ENCODE measurements at places on chromosomes 7 and 10.

DNA sequence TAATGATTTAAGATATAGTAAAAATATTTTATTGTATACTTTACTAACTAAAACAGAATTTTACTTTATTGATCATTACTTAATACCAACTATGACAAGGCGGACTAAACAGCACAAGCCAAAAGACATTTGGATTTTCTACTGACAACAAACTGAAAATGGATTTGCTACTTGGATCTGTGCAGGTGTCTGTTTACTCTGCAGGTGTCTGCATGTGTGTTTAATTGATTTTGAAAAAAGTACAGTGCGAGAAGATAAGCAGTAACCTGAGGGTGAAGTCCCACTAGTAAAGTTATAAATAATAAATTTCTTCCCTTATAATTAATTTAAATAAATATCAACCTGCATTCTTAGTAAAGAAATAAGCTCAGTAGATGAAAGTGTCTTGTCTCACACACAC lies 696.8 kb upstream of the MBL2 start:
- no peak for DNase-seq

DNA sequence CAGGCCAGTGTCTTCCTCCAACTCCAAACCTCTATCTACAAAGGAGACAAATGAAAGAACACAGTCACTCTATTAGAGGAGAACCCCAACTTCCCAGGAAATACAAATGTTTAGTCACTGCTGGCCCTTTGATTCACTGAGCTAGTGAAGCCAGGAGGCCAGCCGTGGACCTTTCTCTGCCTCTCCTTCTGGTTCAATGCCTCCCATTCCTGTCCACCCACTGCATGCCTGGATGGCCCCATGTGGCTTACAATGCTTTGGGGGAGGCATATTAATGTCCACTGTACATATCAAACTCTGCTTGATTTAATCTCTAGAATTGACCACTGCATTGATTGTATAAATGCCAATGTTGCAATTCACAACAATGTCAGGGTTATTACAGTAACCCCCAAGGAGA lies 687.3 kb downstream of the KCNMA1 start:
- DNase-seq: no peak

DNA sequence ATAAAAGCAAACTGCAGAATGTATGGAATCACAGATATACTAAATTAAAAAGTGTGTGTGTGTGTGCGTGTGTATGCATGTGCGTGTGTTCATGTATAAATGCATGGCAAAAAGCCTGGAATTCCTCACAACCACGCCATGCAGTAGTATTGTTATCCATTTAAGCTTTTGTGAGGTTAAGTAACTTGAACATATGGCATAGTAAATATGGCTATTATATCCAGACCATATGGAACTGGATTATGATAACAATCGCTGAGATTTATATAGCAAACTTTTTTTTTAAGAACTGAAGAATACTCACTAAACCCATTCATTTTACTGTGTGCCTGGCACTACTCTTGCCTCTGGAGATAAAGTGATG lies 22.3 kb upstream of the NANOS1 start:
- DNase-seq: no peak

DNA sequence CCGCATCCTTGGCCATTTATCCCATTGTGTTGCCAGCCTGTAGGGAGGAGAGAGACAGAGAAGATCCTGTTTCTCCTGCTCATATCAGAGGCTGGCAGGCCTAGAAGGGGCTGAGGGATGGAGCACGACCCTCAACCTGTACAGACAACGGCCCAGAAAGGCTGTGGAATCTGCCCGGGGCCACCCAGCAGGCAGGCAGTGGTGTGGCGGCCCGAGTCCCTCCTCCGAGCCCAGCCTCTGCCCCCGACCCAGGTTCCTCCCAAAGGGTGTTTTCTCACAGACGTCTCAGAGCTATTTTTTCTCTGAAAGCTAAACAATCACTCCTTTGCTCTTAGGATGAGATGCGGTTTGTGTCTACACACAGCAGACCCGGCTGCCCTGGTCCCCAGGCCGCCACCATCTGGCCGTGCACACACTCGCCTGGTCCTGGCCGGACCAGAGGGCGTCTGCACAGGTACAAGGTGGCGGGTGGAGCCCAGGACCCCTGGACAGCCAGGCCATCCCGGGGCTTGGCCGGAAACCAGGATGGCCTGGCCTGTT lies 69.3 kb downstream of the FOXL3 start:
- no peak for DNase-seq

GRCh38 chr7:147485660-147486210 lies 1104.8 kb upstream of the C7orf33 start:
- DNase-seq: no peak

GRCh38 chr10:6755781-6756460 lies 175.8 kb upstream of the PRKCQ start:
- peak; percentile 56 for DNase-seq

DNA sequence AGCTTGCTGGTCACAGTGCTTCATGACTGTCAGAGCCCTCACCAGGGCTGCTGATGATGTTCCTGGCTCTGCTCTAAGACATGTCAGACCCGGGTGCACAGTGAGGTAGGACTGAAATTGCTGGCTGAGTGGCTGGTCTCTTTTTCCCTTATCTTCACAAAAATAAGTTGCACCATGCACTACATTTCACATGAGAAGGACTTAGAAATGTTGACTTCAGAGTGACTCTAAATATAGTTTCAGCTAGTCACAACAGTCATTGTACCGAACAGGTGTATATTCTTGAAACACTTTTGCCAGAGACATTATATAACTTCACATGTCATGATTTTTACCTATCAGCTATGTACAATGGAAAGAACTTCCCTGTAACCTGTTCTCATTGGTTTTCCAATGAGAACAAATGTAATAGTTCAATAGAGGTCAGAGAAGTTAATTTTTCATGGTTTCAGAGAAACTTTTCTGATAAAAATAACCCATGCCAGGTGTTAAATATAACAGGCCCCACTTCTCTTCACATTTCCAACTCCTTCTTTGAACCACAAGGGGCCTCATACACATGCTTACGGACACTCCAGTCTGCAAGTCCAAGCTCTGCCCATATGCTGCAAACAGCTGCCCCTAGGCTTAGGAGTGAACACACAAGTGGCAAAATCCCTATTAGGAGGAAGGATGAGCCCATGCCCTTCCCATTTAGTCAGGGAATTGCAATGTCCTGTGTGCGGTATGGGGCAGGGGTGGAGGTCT lies 115.6 kb downstream of the CDK6 start:
- no peak for DNase-seq

DNA sequence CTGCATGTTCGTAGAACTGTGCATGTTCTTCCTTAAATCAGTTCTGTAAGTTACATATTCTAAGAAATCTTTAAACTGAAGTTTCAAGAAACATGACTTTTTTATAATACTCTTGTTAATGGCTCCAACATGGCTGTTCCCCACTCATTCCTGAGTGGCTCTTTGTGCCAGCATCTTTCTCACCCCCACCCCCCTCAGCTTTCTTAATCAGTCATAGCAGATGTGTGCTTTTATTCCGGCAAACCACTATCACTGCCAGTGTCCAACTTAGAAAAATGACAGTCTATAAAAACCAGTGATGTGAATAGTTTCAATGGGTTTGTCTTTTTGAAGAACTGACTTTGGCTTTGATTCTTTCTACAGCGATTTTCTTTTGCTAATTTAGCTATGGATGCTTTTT lies 37.6 kb downstream of the PITRM1 start:
- no peak for DNase-seq

DNA sequence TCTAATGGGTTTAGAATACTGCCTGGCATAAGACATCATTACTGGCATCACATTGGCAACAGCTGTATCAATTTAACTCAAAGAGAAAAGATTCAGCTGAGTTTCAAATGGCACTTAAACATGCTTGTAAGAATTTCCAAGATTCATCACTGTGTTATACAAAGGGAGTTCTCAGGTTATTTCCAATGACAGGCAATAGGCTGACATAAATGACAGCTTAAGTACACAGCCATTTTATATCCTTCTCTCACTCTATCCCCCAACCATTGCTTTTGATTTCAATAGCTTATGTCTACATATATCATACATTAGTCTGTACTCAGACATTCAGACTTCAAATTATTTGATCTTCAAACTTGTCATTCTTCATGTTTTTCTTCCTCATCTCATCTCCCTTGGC lies 45.5 kb upstream of the CABCOCO1 start:
- no peak for DNase-seq

DNA sequence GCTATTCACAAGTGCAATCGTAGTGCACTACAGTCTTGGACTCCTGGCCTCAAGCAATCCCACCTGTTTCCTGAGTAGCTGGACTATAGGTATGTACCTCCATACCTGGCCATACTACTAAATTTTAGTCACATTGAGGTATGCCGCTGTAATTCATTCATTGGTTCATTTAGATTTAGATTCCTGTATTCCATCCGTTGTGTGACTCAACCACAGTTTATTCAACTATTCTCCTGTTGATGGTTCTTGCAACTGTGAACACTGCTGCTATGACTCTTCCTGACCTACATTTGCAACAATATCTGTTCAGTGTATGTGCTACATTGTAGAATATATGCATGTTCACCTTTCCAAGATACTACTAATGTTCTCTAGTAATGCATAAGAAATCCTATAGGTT lies 8.0 kb upstream of the ZCCHC24 start:
- DNase-seq: no peak

GRCh38 chr10:80289451-80290287 lies at the start of gene MAT1A:
Gene MAT1A, minus strand, starts transcription at chr10:80289658. Its CDS starts 235 bp downstream, at chr10:80289423.
- DNase-seq: no peak

- DNase-seq: peak; percentile 51
Measured at GRCh38 chr7:114791771-114792170, 130.1 kb upstream of the MDFIC start.

DNA sequence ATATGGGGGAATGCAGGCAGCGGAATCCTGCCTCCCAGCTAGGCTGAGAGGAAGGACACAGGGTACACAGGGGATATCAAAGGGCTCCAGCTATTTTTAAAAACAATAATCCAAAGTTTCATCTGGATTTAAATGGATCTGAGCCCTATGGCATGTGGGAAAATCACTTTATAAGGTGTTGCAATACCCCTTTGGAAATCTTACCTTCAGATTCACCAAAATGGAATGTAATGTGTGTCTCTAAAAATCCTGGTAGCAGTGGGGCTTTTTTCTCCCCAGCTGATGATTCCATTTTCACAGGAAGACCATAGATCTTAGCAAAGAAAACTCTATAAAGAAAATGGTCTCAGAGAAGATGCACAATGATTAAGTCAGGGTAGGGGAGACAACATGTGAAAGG lies 722.2 kb downstream of the PARD3 start:
- no peak for DNase-seq

- no peak for DNase-seq
Measured at GRCh38 chr10:48957361-48958151, 17.9 kb upstream of the LRRC18 start.

DNA sequence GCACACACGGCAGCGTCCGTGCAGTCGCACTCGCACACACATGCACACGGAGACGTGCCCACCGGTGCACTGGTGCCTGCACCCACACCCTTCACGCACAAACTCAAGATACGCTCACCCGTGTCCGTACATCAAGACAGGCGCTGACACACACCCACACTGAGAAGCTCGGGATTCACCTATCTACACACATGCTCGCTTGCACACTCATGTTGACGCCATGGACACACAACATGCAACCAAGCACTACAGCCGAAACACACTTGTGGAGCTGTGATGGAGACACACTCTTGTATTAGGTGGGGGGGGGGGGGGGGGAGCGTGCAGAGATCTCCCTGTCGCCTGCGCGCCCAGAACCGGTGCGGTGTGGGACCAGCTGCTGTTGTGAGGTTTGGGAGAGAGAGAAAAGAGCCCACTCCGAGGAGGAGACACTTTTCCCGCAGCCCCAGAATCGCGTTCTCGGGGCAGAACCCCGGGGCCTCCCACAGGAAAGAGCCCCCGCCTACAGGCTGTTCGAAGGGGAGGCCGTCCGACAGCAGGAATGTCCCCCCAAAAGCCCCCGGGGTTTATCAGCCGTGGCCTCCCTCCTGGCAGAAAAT lies 605 bp upstream of the NFKB2 start:
- DNase-seq: peak; percentile 43

- peak; percentile 39 for DNase-seq
Measured at GRCh38 chr7:8214244-8214824, 47.6 kb downstream of the ICA1 start.

GRCh38 chr10:6212806-6213205 lies 10.1 kb downstream of the PFKFB3 start:
- DNase-seq: no peak

- DNase-seq: no peak
Measured at GRCh38 chr10:7186387-7187018, 224.3 kb downstream of the SFMBT2 start.

- no peak for DNase-seq
Measured at GRCh38 chr10:98321186-98321780, 53.3 kb upstream of the LOXL4 start.

GRCh38 chr10:131736321-131736980 lies 164.4 kb upstream of the PPP2R2D start:
- DNase-seq: no peak

DNA sequence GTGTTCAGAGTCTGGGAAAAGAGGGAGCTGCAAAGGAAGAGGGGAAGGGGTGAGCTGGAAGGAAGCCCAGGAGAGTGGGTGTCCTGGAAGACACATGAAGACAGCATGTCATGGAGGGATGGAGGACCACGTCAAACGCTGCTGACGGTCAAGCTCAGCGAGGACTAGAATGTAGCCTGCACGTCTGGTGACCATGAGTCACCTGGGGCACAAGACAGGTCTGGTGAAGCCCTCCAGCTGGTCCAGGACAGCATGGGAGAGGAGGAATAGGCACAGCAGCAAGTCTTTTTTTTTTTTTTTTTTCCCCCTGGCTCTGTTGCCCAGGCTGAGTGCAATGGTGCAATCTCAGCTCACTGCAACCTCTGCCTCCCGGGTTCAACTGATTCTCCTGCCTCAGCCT lies 19.6 kb upstream of the AMZ1 start:
- DNase-seq: no peak

DNA sequence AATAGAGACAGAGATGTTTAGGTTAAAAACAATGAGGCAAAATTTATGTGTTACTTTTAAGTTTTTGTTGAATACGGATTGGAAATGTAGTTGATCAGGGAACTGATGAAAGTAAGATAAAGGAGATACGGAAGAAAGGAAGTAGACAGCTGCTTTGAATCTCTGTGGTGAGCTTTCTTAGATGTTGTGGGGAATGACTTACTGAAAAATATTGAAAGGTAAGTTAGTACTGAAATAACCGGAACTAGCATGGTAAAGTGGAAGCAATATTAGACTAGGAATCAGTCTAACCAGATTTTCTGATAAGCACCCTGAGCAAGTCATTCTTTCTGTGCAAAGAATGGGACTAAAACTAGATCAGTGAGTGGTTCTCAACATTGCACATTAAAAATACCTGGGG lies 34.8 kb downstream of the LUC7L2 start:
- DNase-seq: no peak

- DNase-seq: no peak
Measured at GRCh38 chr7:133769668-133770067, 357.5 kb upstream of the LRGUK start.
